ENCODE measurements at places on chromosomes 5 and 9. TPM values are rescaled to one million over a fixed set of nuclear protein-coding genes. Genes with fewer than 3 reads are reported as not detected.
A peak's percentile ranks its signal among the peaks of the same experiment; 100 is the strongest.

- DNase-seq = no peak
- H3K4me1 ChIP-seq = peaks cover 51% of the 10 kb centered on the region
- peak overlapping the region; percentile 99 for H3K27ac ChIP-seq
Measured at GRCh38 chr9:129140397-129141065, 29.3 kb downstream of the PTPA start.

- H3K4me1 ChIP-seq = no peaks in the 10 kb centered on the region
- H3K27ac ChIP-seq = no peak overlapping the region
- no peaks in the 10 kb centered on the region for H3K27me3 ChIP-seq
Measured at GRCh38 chr5:69011910-69012309, 81.9 kb upstream of the SLC30A5 start.

GRCh38 chr5:3886524-3887451, 291.2 kb downstream of the IRX1 start:
- H3K27me3 ChIP-seq = no peaks in the 10 kb centered on the region
- H3K36me3 ChIP-seq = no peaks in the 10 kb centered on the region
- H3K4me1 ChIP-seq = peaks cover 6% of the 10 kb centered on the region
- no peak overlapping the region for H3K27ac ChIP-seq
- DNase-seq = no peak

DNA sequence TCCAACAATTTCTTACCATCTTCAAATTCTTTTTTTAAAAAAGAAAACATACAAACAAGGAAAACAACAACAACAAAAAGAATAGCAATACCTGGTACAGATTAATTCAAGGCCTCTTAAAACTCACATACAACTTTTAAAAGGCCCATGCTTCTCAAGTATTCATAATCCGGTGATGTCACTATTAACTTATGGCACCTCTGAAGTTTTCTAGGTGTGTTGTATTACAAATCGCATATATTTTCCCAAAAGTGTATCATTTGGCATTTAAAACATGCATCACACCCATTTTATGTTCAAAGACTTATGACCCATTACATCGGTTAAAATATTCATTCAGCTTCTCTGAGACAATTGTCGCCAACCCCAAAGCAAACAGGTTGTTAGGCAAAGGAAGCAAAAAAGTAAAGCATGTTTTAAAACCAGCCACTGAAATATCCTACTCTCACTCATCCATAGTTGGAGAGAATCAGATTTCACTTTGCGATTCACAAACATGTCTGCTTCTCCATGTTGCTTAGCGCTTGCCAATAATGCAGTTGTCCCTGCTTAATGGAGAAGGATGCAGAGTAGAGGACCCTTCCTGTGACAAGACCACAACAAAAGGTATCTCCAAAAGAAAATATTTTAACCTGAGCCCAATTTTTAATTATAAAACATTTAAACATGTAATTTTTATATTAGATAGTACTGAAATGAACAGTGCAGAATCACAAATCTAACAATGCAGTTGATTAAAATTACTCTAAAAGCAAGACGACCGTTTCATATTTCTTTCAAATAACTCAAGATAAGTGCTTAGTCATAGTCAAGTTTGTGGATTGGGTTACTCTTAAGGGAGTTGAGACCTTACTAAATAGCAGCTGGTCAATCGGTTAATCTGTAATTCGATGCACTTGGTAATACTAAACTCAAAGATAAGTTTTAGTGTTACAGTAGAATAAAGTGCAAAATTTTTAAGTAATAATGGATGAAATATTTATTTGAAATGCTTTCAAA, 1.6 kb downstream of the SKP1 start:
- no peak for DNase-seq
- peak overlapping the region; percentile 96 for H3K27ac ChIP-seq
- peak overlapping the region; percentile 61 for H3K4me3 ChIP-seq
- peaks cover 2% of the 10 kb centered on the region for H3K36me3 ChIP-seq
- H3K27me3 ChIP-seq = no peaks in the 10 kb centered on the region

INSYN2B gene
- not detected for total RNA-seq

Data from T-cell (primary cell).